ENCODE measurements at places on chromosomes 5 and 9.

DNA sequence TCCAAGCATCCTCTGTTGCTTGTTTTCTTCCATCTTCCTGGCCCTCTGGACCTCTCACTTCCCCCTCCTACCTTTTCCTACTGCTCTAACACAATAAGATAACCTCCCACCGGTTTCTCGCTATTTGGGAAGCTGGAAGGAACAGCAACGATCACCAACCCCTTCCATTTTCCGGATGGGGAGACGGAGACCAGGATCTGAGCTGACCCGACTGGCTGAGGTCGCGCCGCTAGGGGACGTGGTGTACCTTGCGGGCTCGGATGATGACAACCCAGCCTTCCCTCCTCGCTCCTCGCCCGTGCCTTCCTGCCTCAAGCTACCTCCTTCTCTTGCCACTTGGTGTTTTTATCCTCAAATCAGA is 1.9 kb downstream of the LPAR1 start:
- no peak for DNase-seq

DNA sequence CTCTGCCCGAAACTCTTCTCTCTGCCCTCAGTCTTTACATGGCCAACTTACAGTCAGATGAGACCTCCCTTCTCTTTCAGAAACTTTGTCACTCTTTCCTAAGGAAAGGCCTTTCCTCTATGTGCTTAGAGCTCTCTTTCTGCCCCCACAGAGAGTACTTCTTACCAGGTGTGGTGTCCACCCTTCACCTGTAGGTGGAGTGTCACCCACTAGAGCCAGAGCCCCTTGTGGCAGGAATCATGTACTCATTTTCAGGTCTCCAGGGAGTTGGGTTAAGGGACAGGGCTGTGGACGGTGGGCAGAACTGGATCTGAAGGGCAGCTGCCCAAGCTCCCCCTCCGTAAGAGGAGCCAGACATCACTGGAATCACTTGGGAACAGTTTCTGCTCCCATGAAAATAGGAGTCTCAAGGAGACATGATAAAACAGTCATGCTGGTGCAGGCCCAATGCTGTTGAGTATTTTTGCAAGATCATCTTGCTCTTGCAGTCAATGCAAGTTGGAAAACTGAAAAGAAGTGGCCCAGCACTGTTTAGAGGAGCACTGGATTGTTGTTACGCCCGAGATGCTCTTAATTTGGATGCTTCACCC is 436.7 kb downstream of the ZSWIM6 start:
- DNase-seq: no peak

GRCh38 chr9:117434566-117434965 is 19.7 kb upstream of the ASTN2 start:
- no peak for DNase-seq

DNA sequence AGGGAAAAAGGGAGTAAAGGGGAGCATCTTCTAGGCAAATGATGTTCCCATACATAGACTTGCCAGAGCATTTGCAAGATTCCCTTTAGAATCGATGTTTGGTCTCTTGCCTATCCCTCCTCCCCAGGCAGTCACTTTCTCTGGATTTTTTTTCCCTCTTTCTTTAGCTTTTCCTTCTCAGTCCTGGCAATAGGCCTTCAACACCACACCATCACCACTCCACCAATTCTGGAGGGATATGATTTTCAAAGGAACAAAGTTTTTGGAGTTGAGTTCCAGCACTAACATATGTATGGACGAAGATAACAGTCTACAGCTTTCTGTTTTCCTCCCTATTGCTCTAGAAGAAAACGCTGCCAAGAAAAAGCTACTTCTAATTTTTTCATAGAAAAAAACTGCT is 377.4 kb downstream of the PDE4D start:
- no peak for DNase-seq

DNA sequence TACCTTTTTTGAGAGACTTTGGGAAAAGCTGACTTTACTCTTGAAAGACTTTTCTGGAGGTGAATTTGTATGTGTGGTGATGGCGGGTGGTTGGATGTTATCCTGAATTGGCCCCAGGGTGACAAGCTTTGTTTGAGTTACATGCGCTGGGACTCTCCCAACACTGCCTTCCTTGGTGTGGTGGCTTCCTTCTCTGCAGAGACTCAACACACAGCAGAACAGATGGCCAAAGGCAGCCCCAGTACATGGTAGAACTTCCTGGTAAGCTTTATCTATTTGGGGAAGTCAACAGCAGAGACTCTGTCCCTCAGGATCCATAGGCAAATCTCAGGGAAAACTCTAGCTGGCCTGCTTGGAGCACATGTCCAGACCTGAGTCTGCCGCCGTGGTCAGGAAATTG is 18.1 kb downstream of the C1QTNF2 start:
- DNase-seq: no peak

DNA sequence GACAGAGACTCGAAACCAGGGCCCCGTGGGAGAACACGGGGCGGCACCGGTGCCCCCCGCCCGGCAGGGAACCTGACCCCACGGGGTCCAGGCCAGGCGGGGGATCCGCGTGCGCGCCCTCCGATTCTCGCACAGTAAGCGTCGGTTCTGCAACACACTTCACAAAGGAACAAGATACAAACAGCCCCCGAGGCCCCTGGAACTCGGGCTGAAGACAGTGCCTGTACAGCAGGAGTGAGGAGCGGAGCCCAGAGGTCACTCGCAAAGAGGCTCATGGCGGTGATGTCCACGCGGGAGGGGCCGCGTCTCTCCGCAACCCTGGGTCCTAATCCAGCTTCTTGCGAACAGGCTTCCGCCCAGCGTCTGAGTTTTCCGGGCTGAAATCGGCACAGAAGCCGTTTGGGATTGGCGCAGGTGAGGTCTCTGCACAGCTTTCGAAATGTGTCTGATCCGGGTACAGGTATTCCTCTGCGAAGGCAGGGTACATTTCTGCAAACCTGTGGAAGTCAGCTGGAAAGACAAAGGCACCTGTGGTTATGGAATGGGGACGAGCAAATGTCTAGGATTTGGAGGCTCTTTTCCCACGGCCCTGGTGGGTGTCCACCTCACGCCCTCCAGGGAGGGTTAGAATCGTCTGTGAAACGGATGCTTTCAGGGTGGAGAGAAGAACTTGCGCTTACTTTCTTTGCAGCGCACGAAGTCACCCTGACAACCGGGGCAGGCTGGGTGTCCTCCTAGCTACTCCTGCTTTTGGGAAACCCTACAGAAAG is 18.3 kb upstream of the SLC6A3 start:
- no peak for DNase-seq

- DNase-seq: no peak
Observed at GRCh38 chr9:129276486-129277230, 98.6 kb upstream of the IER5L start.

- no peak for DNase-seq
Observed at GRCh38 chr9:76433836-76434235, 25.1 kb upstream of the GCNT1 start.

DNA sequence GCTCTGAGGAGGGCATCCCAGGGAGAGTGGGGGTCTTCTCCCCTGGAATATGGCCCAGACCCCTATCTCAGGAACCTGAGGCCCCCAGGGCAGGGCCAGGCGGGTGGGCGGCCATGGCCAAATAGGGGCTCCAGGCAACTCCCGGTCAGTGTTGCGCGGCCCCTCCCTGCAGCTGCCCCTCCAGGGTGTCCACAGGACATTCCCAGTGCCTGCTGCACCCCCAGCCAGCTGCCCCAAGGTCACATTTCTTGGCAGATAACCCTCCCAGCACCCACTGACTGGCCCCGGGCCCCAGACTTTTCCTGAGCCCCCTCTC is 53.6 kb upstream of the EGFL7 start:
- no peak for DNase-seq

- DNase-seq: no peak
Observed at GRCh38 chr5:4576161-4576748, 563.9 kb upstream of the ADAMTS16 start.

DNA sequence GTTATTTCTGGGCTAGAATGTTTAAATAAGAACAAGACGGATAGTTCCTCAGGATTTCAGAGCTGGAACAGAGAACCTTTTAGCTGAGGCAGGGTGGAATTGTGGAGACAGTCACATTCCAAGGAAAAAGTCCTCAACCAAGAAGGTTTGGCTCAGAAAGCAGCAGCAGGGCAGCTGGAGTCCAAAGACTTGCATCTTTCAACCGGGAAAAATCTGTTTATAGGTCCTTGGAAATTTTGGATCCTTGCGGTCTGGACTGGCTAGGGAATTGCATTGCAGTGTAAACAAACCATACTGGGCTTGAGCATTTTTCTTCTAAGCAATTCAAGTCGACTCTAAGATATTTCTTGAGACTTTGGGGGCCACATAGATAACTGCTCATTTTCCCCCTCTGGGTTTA is 40.8 kb upstream of the HMHB1 start:
- DNase-seq: no peak

GRCh38 chr9:90629991-90630390 is 12.6 kb downstream of the DIRAS2 start:
- no peak for DNase-seq
